ENCODE measurements at places on chromosomes 7 and 10.

DNA sequence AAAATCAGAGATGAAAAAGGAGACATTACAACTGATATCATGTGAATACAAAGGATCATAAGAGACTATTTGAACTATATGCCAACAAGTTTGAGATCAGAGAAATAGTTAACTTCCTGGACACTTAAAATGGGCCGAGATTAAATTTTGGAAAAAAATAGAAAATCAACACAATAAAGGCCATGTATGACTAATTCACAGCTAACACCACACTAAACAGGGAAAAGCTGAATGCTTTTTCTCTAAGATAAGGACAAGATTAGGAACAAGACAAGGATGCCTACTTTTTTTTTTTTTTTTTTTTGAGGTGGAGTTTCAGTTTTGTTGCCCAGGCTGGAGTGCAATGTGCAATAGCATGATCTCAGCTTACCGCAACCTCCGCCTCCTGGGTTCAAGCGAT lies 151.4 kb upstream of the MAGI2 start:
- DNase-seq = no peak

GRCh38 chr10:45353186-45353585 lies 20.8 kb upstream of the ALOX5 start:
- DNase-seq = peak; percentile 42

DNA sequence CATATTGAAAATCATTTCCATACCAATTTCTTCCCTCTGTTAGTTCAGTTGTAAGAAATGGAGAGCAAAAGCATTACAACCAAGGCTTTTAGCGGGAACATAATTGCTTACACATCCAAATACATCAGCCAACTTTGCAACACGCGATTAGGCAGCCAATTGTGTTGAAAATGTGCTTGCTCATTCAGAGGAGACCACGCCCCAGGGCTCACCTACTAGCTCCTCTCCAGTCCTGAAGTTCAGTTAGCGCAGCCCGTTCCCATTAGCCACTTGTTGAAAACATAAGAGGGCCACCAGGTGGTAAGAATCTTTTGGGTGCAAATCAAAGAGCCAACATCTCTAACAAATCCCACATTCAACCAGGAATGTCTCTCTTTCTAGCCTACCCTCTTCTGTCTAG lies 213.2 kb upstream of the MDFIC start:
- no peak for DNase-seq

DNA sequence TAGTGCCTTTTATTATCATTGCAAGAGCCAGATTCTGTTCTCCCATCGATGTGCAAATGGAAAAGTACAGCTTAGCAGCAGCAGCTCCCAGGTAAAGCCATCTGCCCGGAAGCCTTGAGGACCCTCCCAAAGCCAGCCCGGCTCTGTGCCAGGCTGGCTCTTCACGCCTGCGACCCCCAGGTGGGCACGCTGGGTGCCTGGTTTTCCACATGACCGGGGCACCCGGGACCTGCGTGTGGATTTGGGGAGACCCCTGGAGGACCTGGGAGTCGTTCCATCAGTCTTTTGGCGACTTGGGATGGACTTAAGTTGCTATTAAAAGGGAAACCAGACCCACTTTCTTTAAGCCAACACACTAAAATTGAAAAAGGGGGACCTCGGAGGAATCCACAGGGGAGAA lies 196.5 kb downstream of the ZNF438 start:
- no peak for DNase-seq

DNA sequence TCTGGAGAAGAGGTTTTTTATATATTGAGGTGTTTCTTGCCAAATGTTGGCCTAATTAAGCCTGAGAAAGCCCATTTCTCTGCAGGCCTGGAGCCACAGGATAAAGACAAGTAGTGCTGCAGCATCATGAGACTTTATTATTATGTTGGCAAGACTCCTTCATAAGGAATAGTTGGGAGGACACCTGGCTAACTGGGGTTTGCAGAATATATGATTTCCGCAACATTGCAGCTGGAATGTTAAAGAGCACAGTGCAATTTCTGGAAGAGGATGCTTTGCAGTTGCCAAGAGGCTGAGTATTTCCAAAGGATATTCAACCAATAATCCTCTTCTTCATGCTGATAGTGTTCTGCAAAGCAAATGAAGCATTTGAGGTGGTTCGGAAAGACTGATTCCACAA lies 1512.8 kb upstream of the LRRTM3 start:
- no peak for DNase-seq

DNA sequence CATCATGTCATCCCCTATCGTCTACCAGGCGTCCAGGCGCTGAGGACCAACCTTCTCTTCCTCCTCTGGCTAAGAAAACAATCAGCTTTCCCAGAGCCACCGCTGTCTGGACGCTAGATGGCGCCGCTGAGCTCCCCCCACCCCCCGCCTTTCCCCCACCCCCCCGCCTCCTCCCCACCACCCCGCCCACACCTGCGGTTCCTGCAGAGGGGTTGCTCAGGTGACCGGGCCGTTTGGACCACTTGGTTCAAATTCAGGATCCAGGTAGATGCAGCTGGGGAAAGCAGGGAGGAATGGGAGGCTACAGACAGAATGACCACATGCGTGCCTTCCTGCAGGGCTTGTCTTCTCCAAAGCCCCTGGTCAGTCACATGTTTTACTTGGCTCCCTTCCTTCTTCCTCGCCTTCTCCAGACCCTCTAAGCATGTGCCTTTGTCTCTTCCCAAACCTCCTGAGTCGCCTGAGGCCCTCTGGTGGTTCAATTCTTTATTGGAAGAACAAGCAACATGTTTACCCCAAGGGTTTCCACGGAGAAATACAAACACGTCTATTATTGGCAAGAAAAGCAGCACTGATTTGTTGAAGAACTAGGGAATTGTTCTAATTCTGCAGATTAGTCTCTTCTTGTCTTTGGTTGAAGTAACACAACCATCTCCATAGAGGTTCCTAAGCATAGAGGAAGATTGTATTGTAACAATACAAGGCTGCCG lies 24.7 kb downstream of the AOC1 start:
- DNase-seq = peak; percentile 45

GRCh38 chr10:133030781-133031180 lies 56.9 kb upstream of the ADGRA1 start:
- DNase-seq = no peak

DNA sequence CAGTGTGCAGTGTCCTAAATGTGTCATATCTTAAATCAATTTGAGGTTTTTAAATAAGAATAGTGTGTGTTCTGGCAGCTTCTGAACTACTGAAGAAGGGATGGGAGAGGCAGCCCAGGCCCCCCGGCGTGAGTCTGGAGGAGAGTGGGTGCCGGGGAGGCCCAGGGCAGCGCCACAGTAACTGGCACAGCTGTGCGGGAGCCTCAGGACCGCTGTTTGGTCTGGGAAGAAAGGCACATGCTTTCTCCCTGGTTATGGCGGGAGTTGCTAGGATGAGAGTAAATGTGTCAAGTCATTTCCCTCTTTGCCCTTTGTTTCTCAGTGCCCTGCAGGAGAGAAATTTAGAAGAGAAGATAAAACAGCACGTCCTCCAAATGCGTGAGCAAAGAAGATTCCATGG lies 31.9 kb upstream of the PWWP2B start:
- DNase-seq = no peak

DNA sequence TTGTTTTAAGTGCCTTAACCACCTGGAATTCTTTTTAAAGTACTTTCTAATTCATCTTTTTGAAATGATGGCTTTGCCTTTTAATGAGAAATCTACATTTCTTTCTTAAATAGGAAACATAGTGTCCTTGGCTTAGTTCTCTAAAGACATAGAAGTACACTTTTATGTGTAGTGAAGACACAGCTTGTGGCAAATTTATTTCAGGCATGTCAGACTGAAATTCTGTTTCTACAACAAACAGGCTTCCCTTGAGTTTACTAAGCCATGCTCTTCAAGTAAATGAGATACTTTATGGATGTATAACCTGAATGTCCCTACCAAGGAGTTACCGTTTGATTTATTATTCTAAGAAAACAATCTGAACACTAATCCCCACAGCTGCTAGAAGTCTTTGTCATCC lies 136.9 kb upstream of the MAGI2 start:
- DNase-seq = no peak

DNA sequence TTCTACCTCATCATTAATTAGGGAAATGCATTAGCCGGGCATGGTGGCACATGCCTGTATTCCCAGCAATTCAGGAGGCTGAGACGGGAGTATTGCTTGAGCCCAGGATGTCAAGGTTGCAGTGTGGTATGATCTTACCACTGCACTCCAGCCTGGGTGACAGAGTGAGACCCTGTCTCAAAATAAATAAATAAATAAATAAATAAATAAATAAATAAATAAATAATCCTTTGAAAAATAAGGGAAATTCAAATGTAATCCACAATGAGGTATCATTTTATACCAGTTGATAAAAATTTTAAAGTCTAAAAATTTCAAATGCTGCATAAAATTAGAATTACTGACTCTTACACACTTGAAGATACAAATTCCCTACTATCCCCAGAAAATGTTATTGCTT lies 334.3 kb downstream of the ADK start:
- no peak for DNase-seq

DNA sequence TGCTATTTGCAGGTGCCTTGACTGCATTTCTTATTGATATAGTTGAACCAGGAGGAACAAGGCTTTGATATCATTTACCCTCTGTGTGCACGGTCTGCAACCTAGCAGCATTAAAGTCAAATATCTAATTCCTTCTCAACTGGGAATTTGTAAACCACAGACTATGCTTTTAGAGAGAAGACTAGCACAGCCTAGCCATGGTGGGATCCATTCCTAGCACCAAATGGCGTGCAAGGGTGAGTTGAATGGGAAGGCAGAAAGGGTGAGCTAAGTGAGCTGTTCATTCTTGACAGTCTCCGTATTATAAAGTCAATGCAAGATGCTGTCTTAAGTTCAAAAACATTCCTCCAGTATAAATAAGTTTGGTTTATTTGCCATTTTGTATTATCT lies 2.9 kb downstream of the ZNF365 start:
- no peak for DNase-seq

DNA sequence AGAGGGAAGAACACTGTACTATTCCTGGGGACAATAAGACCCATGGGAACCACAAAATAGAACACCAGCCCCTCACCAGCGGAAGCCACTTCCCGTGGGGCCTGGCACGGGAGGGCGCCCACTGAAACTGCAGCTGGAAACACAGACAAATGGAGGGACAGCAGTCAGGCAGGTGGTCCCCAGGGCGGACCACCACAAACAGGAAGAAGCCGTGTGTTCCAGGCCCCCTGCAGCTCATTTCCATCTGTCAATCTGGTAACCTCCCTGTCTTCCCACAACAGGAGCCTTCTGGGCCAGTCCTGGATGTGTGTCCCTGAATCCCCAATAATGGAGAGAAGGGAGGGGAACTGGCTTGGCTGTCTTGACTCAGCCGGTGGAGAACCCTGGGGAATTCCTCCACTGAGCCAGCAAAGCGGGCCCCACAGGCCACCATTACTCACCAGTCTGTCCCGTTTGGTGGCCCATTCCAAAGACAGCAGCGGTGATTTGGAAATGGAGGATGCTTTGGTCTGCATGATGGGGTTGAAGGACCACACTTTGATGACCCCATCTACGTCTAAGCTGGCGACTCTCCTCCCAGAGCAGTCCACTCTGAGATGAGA lies 16.7 kb downstream of the WDR91 start:
- DNase-seq = no peak

DNA sequence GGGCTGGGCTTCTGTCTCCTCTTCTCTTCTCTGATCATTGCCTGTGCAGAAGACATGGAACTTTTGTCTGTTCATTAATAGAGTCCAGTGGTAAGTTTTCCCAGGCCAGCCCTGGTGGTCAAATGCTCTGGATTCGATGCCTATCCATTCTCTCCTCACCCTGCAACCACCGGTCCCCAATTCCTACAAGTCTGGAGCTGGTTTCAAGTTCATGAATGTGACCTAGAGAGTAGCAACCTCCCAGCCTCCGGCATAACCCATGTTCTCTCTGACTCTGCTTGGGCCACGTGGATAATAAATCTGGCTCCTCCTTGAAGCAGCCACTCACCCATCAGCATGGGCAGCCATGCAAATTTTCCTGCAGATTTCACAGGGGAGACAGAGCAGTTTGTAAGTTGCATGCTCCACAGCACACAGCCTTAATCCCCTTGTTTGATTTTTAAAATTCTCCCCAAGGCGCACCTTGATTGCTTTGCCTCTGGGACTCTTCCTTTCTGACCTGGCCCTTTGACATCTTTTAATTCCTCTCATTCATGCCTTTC lies 37.3 kb upstream of the PDZD8 start:
- DNase-seq = no peak

DNA sequence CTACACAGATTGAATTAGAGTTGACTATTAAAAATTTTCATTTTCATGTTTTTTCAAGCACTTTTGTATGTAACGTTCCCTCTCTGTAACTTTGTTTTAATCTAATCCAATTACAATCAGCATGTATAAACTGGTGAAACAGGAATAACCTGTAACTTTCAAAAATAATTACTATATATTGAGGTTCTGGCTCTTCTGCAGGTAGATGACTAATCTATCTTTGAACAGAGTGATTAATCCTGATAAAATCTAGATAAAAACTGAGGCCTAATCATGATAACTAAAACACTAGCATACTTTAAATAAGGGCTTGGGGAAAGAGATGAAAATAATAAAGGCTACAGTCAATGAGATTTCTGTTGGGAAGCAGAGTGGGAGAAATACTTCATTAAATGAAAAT lies 101.6 kb upstream of the KCND2 start:
- DNase-seq = no peak

GRCh38 chr7:40167291-40167690 lies 32.5 kb downstream of the SUGCT start:
- no peak for DNase-seq

DNA sequence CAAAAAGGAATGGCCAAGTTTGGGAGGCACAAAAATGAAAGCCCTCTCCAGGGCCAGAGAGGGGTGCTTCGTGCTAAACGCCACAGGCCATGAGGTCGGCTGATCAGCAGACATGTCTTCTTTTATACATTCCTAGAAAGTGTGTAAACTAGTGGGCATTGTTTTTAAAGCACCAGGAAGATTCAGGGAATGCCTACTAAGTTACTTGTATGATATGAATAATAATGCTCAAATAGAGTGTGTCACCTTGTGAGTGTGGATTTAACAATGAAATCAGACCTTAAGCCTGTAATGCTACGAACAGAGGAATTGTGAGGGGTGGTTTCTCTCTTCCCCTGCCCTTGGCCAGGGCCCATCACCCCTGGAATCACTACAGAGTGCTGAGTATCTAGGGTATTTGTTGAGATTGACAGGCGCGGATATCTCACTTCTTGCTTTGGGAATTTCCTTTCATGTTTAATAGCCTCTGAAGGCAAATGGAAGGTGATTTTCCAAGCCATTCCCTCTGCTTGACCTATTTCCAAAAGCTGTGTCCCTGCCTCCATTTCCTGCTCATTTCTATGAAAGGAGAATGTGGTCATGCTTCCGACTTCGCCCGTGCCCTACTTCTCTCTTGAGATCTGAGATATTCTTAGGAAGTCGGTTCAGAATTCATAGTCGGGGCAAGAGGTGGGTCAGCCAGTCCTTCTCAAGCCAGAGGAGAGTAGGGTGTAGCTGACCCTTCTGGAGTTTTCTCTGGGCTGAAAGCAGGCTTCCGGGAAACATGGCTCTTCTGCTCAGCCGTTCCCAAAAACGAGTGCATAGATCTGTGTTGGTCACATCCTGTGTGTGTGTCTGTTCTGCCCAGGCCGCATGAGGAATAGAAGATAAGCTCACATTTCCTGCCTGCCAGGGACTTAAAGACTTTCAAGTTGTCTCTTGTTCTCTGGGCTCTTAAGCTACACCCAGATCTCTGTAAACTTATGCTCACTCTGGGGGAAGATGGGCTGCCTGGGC lies 167.8 kb upstream of the ITGB1 start:
- DNase-seq = no peak

Measured in HL-60 (cell line).